ENCODE measurements at places on chromosomes 6 and 20.
A peak's percentile ranks its signal among the peaks of the same experiment; 100 is the strongest.

GRCh38 chr6:36677059-36677749, 1.3 kb upstream of the CDKN1A start:
- no peak for DNase-seq

DNA sequence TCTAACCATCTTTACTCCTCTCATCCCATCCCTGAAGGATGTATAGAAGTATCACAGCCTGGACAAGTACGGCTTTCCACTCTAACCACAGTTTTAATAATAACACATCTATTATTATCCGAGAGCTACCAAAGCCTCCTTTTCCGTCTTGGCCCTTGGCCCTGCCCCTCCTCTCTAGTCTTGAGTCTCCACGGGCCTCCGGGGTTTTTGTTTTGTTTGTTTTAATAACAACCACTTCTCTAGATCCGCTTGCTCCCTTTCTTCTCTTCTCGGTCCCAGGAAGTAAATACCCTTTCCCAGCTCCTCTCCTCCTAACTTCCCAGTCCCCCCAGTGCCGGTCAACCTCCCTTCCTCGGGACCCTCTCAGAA, 661 bp downstream of the LCA5 start:
- DNase-seq: no peak

DNA sequence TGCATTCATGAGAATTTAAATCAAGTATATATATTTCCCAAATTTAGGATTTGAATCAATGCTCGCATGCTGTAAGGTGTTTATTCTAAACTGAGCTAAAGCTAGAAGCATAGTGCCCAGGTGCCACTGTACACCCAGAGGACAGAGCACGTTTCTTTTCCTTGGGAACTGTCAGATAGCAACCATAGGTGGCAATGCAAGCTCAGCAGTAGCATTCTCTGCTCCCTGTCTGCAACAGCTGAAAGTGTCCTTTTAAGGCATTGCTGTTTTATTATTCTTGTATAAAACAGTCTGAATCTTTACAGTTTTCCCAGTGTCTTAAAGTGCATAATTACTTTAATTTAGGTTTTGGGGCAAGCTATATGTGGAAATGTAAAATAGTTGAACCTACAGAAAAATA, 443.4 kb upstream of the MMS22L start:
- DNase-seq: no peak

- no peak for DNase-seq
These were observed 77.1 kb downstream of the GPR63 start for GRCh38 chr6:96760153-96760687.

DNA sequence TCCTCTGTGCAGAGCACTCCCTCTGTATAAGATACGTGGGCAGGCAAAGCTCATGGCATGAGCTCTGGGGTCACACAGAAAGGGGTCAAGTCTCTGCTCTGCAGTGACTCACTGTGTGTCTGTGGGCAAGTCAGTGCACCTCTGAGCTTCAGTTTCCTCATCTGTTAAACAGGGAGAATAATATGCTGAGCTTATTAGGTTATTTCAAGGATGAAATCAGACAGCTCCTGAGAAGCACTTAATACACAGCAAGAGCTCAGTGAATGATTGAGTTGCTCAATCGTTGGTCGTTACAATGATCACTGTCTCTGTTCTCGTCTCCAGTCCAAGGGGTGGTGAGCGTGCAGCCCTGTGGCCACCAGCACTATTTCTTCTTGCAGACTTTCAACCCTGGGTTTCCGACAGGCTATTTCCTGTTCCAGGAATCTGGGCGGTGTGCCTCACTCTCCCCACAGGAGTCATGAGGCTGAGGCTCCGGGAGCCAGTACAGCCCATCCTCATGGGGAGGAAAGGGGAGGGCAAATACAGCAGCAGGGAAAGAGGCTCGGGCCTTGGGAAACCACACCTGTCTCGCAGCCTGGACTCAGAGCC, 28.9 kb downstream of the KIAA1755 start:
- no peak for DNase-seq

GRCh38 chr6:45864651-45865050, 151.0 kb downstream of the CLIC5 start:
- no peak for DNase-seq

DNA sequence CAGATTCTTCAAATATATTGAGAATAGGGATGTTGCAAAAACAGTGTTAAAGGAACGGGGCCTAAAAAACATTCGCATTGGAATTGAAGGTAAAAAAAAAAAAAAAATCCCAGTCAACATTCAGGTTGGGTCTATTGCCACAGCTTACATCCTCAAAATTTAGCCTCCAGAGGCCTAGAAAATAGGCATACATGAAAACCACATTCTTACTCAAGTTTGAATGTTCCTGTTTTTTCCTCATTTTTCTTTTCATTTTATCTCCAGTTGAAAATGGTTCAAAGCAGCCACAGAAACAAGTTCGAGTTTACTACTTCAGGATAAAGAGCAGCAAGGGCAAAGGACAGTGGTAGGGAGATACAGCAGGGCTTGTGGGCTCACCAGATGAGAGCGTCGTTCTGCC, 41.9 kb downstream of the KCTD20 start:
- no peak for DNase-seq

GRCh38 chr6:35512006-35512405, 690 bp downstream of the TULP1 start:
- no peak for DNase-seq

- DNase-seq: peak; percentile 43
These were observed 805 bp upstream of the STX16 start for GRCh38 chr20:58650181-58650775.

DNA sequence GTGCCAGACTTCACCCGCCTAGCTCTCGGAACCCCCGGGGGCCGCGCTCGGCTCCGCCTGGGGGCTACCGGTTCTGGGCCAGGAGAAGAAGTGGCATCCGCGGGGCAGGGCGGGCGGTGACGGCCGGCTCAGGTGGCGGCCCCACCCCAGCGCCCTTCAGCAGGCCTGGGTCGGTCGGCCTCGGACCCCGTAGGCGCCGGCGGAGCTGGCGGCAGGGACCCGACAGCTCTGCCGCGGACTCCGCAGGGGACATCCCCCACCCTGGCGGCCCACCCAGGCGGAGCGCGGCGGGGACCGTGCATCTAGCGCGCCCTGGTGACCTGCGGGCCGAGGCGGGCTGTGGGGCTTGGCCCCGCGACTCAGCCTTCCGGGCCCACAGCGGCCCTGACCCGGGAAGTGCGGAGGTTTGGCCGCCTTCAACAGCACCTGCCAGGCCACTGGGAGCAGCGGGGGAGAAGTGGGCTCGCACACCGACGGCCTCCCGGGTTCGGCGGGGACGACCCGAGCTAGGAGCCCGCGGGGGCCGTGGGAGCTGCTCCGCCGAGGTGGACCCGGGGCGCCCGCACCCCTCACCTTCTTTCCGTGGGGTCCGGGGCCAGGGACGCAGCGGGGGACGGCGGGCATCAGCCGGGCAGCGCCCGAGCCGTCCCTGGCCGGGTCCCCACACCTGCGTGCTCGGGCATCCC, 87.1 kb downstream of the TMEM242 start:
- peak; percentile 17 for DNase-seq

DNA sequence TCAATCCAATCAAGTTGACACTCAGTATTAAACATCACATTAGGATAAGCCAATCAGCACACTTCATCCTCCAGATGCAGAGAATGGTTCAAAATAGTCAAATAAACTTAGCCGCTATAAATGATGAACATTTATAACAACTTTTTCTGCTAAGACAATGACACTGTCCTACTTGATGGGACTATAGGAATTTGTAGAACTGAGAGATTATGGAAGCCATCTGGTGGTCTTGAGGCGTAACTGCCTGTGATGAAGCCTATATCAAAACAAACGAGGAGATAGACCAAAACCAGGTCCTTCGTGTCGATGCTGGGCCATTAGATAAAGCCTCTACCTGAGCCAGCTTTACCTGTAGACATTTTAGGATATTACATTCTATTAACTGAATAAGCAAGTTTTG, 631.1 kb downstream of the COL12A1 start:
- DNase-seq: no peak

DNA sequence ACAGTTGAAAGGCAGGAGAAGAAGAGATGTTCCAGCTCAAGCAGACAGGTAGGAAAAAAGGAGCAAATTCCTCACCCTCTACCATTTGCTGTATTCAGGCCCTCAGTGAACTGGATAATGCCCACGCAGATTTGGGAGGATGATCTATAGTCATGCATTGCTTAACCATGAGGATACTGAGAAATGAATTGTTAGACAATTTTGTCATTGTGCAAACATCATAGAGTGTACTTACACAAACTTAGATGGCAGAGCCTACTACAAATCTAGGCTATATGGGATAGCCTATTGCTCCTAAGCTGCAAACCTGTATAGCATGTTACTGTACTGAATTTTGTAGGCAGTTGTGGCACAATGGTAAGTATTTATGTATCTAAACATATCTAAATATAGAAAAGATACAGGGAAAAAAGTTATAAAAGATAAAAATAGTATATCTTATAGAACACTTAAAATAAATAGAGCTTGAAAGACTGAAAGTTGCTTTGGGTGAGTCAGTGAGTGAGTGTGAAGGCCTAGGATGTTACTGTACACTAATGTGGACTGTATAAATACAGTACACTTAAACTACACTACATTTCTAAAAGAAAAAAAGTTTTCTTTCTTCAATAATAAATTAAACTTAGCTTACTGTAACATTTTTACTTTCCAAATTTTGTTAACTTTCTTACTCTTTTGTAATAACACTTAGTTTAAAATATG, 672.3 kb downstream of the UTRN start:
- no peak for DNase-seq

- no peak for DNase-seq
These were observed 194.0 kb downstream of the MYLK4 start for GRCh38 chr6:2556761-2557160.

GRCh38 chr6:113936093-113936934, 34.6 kb downstream of the HDAC2 start:
- peak; percentile 59 for DNase-seq

- peak; percentile 39 for DNase-seq
These were observed 35.3 kb downstream of the TMEM181 start for GRCh38 chr6:158595223-158595622.

DNA sequence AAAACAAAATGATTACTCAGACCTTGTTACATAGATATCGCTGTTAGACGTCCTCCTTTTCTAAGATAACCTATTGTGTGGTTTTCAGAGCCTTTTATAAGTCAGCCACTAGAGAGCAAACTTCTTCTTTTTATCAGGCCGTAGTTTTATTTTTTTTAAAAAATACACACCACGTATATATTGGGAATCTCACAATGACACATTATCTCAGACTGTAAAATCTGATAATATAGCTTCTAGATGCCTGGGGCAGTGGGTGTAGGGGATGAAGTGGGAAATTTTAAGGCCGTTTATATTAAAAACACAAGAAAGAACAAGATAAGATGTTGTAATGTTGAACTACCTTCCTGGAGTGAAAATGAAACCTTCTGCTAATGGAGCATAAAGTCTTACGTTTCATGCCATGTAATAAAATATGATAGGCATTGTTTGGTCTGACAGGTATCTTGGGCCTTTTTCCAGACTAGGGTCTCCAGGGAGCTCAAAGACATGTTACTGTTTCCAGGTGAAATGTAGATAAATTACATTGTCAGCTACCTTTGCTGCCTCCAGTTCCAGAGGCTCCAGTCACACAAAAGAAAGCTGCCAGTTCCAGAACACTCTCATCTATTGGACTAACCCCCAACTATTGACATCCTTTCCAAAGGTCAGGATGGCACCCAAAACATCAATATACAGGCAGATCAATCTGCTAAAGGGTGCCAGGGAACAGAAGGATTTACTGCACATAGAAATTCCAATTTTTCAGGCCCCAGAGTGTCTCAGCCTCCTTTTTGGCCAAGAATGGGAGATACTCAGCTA, 130.2 kb upstream of the AKIRIN2 start:
- peak; percentile 53 for DNase-seq

- DNase-seq: no peak
These were observed 24.5 kb downstream of the CCNC start for GRCh38 chr6:99543968-99544367.

- DNase-seq: no peak
These were observed 97.5 kb downstream of the PFDN4 start for GRCh38 chr20:54305421-54305820.

DNA sequence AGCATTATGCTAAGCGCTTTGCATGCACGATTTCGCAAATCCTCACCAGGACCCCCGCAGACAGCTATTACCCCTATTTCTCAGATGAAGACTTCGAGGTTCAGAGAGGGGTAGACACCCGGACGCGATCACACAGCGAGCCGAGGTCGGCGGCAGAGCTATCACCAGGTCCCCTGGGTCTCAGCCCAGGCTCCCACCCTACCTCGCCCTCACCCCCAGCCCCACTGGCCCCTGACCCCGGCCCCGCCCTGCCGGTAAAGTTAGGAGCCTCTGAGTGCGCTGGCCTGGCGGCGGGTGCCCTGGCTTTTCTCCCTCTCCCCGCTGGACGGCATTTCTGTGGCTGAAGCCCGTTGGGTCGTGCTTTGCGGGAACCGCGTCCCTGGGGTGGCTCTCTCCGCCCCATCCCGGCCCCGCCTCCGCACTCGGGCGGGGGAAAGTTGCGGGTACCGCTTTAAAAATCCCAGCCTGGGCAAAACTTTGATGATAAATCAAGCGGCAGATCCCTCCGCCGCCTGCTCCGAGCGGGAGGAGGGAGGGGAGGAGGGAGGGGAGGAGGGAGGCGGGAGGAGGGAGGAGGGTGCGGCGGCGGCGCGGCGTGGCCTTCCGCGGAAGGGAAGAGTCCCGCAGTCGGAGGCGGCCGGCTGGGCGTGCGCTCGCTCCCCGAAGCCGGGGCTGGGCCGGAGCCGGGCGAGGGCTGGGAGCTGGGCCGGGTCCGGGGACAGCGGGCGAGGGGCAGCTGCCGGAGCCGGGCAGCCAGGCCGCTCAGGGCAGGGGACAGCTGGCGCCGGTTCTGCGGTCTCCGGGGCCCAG, at the start of gene VSTM2L:
TSS of gene VSTM2L (plus strand) at position 624 of the 810 bp plus-strand sequence. CDS start 224 bp downstream, outside the sequence.
- DNase-seq: no peak

DNA sequence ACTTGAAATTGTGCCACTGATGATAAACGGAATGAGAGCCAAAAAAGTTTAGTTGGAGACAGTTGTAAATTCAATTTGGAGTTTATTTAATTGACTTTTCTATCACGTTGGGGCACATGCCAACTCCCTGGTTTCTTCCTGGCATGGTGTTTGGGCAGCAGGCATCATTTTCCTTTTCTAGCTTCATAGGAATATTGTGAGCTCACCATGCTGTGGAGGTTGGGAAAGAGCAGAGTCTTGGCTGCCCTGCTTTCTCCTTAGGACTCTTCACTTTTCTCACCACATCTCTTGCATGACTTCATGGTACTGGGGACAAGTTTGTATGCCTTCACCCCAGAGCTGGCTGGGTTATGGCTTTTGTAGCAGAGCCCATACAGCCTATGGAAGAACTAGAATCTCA, 6.4 kb downstream of the SCAND1 start:
- DNase-seq: no peak
